Astrocyte (in vitro differentiated cells and primary cell): ENCODE measurements at places on chromosomes 5 and 9.

DNA sequence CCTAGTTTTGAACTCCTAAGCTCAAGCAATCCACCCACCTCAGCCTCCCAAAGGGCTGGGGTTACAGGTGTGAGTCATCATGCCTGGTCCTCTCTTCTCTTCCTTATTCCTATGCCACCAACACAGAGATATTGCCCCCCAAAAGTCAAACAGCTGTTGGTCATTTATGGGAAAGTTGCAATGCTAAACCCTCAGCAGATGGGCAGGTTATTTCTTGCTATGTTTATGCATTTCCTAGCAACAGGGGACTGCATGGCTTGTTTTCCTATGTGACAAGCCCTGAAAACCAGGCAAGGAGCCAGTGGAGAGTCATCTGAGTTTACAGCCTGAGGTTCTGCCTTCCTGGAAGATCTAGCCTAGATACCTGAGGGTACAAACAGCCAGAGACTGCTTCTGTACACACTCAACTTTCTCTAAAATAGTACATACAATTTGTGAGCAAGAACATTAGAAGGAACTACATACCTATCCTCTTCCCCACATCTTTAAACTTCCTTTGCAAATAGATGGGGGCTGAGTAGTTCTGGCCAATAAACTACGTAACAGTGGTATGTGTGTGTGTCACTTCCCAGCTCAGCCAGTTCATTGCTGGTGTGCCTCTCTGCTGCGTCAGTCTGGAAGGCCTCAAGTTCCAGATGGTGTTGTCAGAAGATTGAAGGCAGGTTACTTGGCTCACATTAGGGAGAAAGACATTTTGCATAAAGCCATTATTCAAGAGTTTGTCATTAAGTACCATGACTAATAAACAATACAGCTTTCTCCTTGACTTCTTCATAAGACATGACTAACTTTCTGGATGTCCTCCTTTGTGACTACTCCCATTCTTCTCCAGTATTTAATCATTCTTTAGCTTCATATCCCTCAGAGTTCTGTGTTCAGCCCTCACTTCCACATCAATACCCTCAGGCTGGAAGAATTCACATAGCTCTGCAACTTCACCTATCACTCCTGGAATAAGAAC, 65.3 kb downstream of the CSNK1A1 start:
- peak; percentile 100 for DNase-seq

DNA sequence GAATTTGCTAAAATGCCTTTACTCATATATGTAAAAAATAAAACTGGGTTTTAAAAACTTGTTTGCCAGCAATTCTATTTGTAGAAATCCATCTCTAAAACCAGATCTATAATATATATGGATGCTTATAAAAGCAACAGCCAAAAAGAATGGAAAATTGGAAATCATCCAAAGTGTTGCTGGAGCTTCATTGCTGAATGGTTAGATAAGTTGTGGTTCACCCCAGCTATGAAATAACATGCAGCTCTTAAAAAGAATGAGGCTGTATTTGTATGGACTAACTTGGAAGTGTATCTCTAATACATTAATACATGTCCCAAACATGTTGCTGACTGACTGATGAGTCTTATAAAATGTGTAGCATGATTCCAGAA, 76.2 kb downstream of the STK10 start:
- peak; percentile 93 for DNase-seq

GRCh38 chr9:96232539-96233241, 69.3 kb downstream of the HSD17B3 start:
- DNase-seq = peak; percentile 14

DNA sequence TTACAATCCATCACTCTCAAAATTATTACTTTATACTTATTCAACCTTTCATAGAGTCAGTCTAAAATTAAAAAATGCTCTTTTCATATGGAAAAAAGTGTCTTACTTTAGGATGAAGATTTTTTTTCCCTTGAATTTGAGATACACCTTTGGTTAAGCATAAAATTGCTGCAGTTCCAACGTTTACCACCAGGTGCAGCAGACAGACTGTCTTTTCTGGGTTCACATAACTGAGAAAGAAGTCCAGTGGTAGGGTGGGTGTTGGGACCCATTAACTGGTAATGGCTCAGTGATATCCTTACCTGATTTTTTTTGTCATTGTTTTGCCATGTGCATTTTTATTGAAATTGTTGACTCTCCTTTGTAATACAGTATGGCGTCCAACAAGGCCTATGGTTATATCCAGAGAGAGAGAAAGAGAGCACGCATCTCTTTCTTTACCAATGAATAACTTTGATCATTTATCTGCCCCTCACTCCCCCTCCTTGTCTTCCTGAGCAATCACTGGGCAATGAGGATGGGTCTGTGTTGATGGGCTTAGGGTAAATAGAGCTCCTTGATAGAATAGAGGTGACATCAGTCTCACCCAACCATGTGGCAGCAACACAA, 98.4 kb downstream of the FBXL7 start:
- DNase-seq = no peak

- DNase-seq = no peak
Measured at GRCh38 chr9:131521203-131521602, 9.9 kb downstream of the UCK1 start.

DNA sequence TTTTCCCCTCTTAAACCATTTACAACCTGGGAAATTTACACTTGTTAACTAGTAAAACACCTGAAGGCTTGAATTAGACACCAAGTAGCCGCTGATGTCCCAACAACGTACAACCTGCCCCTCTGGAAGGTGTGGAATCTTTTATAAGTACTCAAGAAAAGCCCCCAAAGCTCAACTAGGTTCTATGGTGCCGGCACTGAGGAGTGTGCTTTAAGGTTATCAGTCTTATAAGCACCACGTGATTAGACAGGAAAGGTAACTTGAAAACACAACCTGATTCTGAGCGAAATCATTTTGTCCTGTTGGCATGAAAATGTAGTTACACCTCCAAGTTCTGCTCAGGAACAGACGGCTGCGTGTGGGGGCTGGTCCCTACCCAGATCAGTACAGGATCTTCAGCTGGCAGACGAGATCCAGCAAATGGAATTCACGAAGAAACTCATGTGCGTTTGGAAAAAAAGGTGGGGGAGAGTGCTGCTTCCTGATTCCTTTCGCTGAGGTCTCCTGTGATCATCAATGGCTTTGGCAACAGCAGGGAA, 195.5 kb downstream of the MEF2C start:
- no peak for DNase-seq

DNA sequence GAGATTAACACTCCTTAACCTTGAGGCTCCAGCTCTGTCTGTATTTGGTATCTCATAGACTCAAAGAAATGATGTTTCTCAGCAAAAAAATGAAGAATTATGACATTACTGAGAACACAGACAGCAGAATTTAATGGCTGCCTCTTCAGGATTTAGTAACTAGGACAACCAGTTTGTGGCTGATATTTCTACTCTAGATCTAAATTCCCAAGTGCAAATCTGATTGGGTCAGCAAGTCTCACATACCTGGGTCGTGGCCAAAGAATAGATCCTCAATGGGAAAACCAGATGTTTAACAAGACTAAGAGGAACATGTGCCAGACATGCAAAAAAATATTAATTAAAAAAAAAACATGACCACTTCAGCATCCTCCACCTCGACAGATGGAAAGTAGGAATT, 608.9 kb downstream of the DTWD2 start:
- DNase-seq = no peak

- peak; percentile 7 for DNase-seq
Measured at GRCh38 chr9:83355024-83355444, 183.2 kb downstream of the FRMD3 start.

DNA sequence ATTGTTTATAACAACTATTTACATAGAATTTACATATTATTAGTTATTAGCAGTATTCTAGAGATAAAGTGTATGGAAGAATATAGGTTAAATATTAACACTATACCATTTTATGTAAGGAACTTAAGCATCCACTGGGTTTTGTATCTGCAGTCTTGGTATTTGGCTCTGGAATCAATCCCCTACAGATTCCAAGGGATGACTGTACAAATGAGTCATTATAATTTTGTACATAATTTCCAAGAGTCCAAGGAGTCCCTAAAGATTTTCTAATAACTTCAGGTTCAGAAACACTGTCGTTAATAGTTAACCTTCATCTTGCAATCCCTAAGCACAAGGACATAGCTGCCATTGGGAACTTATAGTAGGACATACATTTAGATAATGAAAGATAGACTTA, 254.8 kb upstream of the PDE4D start:
- peak; percentile 46 for DNase-seq

DNA sequence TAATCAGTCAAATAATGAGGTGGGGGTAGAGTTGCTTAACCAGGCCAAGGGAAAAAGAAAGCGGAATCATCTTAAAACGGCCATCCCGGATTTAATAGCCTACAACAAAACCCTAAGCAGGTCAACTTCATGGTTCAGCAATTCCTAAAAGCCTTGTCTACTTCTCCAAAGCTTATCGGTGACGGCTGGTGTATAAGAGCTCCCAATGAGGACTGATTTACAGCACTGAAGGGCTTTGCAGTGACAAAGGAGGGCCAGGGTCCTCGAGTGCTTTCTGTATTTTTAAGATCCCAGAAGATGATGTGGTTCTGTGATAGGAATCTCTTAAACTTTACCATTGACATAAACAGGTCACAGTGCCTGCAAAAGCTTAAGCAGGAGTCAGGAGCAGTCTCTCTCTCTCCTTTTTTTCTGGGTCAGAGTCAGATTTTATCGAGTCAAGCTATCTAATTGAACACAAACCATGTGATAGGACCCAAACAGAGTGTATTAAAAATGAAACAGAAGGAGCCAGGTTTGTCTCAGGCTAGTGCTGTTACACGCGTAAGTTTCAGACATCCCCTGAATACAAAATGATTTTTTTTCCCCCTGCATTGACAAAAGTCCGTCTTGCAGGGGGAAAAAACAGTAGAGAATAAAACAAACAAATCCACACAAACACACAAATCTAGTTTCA, 663.6 kb upstream of the ZNF608 start:
- DNase-seq = peak; percentile 14

DNA sequence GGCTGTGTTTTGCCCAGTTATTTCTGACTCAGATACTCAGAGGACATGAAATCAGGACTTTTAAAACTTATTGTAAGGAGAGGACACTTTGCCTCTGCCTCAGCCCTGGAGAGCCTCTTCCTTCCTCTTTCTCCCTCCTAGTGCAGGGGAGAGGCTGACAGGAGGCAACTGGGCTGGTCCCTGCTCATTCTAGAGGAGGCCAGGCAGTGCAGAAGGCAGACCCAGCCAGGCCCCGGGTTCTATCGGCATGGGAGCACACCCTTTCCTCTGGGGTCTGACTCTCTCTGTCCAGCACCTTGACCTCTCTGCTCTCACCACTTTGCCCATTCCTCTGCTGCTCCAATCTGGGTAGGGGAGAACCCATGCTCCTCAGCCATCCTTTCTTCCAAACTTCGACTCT, 16.0 kb upstream of the SMIM32 start:
- DNase-seq = no peak

DNA sequence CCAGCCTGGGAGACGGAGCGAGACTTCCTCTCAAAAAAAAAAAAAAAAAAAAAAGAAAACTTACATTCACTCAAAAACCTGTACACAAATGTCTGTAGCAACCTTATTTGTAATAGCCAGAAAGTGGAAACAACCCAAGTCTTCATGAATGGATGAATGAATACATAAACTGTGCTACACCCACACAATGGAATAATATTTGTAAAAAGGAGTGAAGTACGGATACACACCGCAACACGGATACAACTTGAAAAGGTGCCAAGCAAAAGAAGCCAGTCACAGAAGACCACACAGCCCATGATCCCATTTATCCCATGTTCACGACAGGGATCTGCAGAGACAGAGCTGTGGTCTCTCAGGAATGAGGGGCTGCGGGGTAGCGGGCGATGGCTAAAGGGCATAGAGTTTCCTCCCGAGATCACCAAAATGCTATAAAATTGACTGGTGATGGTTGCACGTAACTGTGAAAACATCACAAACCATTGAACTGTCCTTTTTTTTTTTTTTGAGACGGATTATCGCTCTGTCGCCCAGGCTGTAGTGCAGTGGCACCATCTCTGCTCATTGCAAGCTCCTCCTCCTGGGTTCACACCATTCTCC, 76.2 kb upstream of the COL5A1 start:
- DNase-seq = peak; percentile 54

- DNase-seq = no peak
Measured at GRCh38 chr5:58776559-58776958, 193.7 kb downstream of the RAB3C start.

DNA sequence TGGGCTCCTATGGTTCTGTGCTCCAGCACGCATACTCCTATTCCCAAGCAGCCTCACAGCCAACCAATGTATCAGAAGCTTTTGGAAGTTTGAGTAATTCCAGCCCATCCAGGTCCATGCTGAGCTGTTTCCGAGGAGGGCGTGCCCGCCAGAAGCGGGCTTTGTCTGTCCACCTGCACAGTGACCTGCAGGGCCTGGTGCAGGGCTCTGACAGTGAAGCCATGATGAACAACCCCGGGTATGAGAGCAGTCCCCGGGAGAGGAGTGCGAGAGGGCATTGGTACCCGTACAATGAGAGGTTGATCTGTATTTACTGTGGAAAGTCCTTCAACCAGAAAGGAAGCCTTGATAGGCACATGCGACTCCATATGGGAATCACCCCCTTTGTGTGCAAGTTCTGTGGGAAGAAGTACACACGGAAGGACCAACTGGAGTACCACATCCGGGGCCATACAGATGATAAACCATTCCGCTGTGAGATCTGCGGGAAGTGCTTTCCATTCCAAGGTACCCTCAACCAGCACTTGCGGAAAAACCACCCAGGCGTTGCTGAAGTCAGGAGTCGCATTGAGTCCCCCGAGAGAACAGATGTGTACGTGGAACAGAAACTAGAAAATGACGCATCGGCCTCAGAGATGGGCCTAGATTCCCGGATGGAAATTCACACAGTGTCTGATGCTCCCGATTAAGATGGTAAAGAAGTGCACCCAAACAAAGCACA, 19.9 kb downstream of the ZBTB34 start:
- DNase-seq = no peak

GRCh38 chr5:50751064-50751657, 84.7 kb downstream of the PARP8 start:
- peak; percentile 6 for DNase-seq

- no peak for DNase-seq
Measured at GRCh38 chr9:97512966-97513560, 11.6 kb downstream of the TMOD1 start.

DNA sequence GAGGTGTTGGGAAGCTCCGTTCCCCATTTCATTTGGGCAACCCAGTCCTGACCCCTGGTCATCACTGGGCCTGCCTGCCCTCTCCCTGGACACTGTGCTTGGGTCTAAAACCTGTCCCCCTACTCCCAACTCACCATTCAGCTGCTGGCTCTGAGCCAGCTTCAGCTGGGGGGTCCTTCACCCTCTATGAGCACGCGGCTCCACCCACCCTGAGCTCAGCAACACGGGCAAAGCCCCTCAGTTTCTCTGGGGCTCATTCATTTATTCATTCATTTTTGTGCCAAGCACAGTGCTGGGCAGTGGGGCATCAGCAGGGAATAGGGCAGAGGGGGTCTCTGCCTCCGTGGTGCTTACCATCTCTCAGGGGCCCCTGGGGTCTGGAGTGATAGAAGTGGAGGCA, 199.8 kb upstream of the MVB12B start:
- DNase-seq = no peak
